ENCODE measurements at places on chromosomes 2 and 18. TPM values are rescaled to one million over a fixed set of nuclear protein-coding genes. Genes with fewer than 3 reads are reported as not detected.

GRCh38 chr2:38214209-38214717, 138.3 kb upstream of the CYP1B1 start:
- DNase-seq: no peak

DNA sequence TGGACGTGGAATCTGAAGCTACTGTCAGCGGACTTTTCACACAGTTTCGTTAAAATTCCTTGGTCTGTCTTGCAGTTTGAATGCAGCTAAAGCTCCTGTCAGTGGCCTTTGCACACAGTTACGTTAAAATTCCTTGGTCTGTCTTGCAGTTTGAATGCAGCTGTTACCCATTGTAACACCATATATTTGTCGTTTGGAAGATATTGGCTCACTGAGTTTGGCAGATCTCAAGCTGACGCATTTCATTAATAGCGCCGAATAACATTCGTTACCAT, 1.0 kb downstream of the LIMS1 start:
- DNase-seq: no peak

GRCh38 chr2:38202713-38203445, 126.9 kb upstream of the CYP1B1 start:
- no peak for DNase-seq

- no peak for DNase-seq
These were observed 116.7 kb upstream of the STK17B start for GRCh38 chr2:196288006-196288538.

- no peak for DNase-seq
These were observed 28.5 kb downstream of the UXS1 start for GRCh38 chr2:106165561-106165960.

DNA sequence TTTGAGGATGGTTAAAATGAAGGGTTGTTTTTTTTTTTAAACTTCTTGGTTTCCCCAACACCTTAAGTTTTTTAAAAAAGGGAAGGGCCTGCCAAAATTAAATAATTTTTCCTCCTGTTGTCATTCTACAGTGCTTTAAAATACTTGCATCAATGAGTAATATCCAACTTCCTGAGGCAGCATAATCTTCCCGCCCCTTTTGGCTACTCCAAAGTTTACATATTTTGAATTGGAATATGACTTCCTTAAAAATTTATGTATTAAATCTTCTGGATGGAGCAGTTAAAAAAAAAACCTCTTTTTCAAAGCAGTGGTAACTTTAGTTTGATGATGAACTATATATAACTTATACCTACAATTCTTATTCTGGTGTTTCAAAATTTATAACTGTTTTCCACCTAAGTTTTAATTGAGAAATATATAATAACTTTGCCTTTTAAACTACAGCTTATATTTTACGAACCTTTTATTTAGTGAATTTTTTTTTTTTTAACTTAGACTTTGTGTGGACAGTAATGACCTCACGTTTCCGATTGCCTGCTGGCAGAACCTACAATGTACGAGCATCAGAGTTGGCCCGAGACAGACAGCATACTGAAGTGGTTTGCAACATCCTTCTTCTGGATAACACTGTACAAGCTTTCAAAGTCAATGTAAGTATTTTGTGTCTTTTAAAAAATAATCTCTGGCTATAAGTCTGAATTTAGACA, 49.8 kb downstream of the PTPN4 start:
- DNase-seq: no peak

- DNase-seq: no peak
These were observed 187.8 kb upstream of the COL3A1 start for GRCh38 chr2:188786368-188786841.

DNA sequence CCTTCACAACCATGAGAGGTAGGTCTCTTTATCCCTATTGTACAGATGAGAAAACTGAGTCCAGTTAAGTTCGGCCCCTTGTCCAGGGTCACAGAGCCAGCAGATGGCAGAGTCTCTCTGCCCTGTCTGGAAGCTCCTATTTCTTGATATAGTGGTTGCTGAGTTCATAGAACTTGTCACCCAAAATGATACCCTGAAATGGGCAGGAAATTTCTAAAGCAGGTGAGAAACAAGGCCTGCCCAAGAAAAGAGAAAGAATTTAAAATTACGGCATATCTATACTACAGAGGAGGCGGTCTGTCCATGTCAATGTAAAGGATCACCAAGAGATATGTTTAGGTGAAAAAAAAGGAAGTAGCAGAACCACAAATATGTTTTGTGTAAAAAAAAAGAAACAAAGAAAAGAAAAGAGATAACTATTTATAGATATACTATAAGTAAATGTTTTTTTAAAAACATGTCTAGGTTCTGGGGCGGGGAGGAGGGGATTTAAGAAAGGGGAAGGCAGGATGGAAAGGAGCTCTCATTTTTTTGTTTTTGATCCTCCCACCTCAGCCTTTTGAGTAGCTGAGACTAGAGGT, 39.8 kb downstream of the MYO7B start:
- no peak for DNase-seq

DNA sequence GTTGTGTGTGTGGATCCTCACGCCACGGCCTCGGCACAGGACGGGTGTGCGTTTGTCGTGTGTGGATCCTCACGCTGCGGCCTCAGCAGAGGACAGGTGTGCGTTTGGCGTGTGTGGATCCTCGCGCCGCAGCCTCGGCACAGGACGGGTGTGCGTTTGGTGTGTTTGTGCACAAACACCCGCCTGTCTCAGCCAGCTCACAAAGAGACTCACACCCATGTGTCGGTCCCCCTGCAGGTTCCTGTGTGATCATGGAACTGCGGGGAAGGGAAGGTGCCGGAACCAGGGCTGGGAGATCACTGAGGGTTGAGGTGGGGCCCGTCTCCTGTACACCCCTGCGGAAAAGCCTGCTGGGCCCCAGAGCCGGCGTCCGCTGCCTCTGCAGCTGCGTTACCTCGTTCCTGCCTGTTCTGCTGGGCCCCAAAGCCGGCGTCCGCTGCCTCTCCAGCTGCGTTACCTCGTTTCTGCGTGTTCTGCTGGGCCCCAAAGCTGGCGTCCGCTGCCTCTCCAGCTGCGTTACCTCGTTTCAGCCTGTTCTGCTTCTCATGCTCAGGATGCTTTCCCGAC, 53.6 kb downstream of the CTDP1 start:
- no peak for DNase-seq

DNA sequence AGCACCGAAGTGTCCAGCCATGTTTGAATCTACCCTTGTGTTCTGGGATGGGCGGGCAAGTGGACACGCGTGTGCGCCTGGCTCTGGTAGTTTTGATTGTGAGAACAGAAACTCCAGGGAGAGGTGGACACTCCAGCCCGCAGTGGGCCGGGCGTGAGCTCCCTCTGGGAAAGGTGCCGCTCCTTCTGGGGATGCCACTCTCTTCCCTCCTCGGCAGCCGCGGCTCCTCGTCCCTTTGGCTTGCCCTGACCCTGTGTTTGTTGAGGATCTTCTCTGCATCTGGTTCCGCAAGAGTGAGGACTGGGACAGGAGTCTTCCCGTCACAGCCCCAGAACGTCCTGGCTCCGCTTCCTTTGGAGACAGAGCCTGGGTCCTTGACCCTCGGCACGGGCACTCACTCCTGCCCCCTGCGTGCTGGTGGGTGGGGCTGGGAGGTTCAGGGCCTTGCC, 1.3 kb downstream of the CTDP1 start:
- no peak for DNase-seq

DNA sequence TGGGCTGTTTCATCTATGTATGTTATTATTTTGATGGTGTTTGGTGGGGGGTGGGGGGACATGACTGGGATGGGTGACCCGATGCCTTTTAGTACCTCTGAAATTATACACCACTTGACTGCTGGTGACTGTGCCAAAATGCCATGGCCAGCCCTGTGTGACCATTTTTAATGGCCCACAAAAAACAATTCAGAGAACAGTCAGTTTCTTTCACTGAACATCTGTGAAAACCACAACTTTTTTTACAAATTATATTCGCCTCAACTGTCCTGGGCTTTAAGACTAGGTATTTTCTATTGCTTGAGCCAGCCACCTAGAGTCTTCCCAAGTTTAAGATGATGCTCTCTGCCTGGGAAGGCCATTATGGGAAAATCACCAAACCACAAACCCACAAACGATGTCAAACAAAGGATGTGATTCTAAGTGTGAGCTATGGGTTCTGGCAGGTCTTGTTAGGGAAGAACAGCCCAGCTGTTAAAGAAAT, 33.9 kb downstream of the FN1 start:
- DNase-seq: no peak

- DNase-seq: no peak
These were observed 133.6 kb upstream of the CAPN13 start for GRCh38 chr2:30940839-30941238.

GRCh38 chr2:20468549-20469500, 22.0 kb downstream of the RHOB start:
- no peak for DNase-seq

DNA sequence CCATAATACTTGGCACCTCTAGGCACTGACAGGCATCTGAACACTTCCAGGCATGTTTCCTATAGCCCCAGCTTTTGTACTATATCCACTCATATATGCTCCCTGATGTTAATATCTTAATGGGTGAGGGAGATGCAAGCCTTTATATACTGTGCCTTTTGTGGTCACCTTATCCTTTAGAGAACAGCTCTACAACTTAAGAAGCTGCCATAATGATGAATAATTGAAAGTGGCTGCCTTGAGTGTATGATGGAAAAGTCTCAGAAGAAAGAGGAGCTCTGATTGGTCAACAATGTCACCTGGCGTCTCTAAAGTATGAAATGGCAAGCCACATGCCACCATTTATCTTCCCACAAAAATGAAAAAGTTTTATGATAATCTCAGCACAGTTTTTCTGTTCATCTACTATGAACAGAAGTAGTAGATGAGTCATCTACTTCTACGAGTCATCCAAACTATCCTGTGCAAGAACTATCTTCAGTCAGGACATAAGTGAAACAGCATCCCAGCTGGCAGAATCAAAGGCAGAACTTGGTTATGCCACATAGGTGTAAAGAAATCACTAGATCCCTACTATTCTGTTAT, 997.9 kb upstream of the CELF4 start:
- DNase-seq: no peak

GRCh38 chr2:2826209-2826551, 495.1 kb upstream of the MYT1L start:
- no peak for DNase-seq

DNA sequence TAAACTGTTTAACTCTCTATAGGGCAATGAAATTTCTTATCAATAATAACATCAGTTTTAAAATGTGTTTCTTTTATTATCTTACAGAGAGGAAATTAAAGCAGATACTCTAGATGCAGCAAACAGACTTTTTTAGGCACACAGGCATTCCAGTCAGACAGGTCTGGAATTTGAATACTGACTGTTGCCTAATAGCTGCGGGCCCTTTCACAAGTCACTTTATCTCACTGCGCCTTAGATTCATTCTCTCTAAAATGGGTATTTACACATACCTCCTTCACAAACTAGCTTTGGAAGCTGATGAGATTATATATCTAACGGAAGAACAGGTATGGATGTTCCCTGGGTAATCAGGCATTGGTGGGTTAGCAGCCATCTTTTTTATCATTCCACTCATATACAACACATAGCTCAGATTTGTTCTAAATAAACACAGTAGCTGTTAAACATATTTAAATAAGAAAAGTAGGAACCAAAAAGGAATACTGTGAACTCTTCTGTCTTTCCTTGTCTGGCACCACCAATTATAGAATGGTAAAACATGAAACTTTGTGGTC, 104.2 kb downstream of the LRP2 start:
- no peak for DNase-seq

DNA sequence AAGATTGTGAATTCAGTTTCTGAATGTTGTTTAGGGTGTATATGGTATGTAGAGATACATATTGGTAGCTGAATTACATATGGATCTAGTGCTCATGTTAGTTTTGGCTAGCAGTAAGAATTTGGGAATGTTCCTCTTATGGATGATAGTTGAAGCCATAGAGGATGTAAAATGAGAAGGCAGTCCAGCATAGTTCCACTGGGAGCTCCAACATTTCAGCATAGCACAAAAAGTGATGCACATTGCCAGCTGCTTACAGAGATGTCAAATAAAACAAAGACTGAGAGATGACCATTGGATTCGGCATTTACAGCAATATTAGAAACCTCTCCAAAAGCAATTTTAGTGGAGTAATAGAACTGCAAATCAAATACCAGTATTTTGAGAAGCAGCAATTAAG, 77.4 kb downstream of the EML4 start:
- DNase-seq: no peak

DNA sequence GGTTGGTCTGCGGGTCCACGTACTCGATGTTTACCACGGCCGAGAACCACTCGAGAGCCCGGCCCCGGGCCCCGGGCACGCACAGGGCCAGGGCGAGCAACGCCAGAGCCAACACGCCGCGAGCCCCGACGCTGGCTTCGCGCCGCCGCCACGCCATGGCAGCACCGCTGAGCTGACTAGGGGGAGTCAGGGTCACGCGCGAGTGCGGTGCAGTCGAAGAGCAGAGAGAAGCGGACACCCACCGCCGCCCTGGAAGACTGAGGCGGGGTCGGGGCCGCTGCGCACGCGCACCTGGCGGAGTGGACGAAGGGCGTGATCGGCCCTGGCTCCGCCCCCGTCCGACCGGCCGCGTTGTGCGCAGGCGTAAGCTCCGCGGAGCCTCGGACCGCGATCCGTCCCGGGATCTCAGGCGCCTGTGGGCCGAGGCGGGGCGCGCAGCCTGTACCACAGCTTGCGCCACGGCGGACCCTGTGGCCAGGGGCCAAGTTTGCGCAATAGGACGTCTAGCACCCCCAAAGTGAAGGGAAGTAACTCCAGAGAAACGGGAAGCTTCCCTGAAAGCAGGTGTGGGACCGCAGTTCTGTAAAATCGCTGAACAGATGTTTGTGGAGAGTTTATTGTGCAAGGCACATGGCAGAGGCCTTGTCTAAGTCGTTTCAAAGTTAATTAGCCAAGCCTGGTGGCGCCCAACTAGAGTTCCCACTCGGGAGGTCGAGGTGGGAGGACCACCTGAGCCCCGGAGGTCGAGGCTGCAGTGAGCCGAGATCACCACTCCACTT, at the start of gene RNF149:
Gene RNF149, minus strand, starts transcription at position 270 of the 779 bp plus-strand sequence. Its CDS starts 113 bp downstream, at position 157.
- DNase-seq: peak; percentile 87

- DNase-seq: no peak
These were observed 10.2 kb downstream of the TNFAIP6 start for GRCh38 chr2:151367571-151367970.

DNA sequence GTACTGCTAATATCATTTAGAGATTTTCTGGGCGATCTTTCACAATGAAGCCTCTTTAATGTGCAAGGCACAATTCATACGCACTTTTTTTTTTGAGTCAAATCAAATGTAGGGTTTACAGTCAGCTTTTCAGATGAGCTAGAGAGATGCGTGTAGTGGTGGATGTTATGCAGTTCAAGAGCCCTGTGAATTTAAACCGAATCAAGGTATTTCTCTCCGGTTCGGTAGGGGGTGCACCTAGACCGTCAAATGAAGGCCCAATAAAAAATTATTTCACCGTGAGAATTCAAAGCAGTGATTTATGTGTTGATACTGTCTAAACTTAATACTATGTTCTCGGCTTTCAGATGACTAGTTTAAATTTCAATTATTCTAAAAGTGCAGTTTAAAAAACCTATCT, 1.1 kb downstream of the PTH2R start:
- no peak for DNase-seq

GRCh38 chr18:5984245-5984644, 88.9 kb upstream of the TMEM200C start:
- DNase-seq: no peak

Gene NYAP2
- total RNA-seq: not detected

Gene CHRNA1
- not detected for total RNA-seq

Gene GCFC2
- 23.5 TPM for total RNA-seq

Gene ERBB4
- total RNA-seq: not detected

Gene SLC14A1
- 0.97 TPM for total RNA-seq

Gene STRN
- total RNA-seq: 30.9 TPM

Gene CNGA3
- total RNA-seq: not detected

Gene SLC4A1AP
- total RNA-seq: 19.3 TPM

Gene CHRNG
- total RNA-seq: not detected
